ENCODE measurements at places on chromosomes 2 and 18.

DNA sequence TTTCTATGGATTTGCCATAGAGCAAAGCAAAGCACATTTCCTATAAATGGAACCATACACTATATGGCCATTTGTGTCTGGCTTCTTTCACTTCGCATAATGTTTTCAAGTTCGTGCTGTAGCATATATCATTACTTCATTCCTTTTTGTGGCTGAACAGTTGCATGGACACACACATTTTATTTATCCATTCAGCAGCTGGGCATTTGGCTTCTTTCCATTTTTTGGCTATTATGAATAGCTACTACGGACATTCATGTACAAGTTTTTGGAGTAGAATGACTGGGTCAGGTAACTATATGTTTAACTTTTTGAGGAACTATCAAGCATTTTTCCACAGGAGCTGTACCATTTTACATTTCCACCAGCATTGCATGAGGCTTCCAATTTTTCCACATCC lies 10.7 kb upstream of the SELENOI start:
- DNase-seq, result no peak

- no peak for DNase-seq
Observed at GRCh38 chr18:33116376-33116775, 324.1 kb downstream of the CCDC178 start.

DNA sequence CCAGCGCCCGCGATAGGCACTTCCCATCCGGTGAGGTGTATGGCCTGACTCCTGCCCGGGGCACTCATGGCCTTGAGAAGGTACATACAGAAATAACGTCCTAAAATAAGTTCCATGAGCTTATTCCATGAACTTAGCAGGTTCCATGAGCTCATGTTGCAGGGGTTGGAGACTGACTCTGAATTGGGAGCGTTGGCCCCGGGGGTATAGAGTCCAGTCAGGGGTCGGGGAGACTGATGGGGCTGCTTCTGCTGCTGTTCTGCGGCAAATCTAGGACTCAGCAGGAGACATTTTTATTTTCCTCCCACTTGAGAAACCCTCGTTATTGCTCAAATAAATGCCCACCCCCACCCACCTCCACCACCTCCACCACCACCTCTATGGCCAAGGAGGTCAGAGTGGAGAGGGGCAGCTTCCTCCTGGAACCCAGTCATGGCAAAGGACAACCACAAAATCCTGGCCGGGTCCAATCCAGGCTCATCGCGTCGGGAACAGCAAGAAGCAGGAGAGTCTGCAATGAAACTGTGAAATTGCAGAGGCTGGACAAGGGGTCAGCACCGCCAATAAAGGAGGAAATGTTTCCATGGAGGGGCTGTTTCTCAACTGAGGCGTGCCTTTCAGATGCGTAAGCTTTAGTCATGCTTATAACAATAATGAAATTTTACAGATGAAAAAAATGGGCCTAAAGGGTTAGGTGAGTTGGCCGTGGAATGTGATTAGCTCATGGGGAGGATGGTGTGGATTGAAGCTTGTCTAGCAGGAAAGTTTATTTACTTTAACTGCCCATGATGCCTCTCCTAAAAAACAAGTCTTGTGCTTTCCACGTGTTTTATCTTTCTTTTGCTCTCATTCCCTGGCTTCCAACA lies 136.6 kb upstream of the ALKAL2 start:
- DNase-seq, result no peak

DNA sequence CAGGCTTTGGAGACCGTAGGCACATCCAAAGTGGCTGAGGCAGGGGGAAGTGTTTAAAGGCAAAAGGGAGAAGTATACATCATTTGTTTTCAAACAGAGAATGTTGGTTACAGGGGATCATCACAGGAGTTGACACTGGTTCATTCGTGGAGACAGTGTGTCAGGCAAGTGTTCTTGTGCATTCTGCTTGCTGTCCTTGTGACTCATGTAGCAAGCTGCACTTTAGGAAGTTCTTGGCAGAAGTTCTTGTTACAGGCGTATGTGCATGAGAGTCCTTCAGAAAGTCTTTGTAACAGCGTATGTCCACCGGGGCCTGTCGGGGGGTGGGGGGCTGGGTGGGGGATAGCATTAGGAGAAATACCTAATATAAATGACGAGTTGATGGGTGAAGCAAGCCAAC lies 36.5 kb upstream of the B4GALT6 start:
- no peak for DNase-seq

GRCh38 chr2:141439524-141439923 lies 691.3 kb downstream of the LRP1B start:
- DNase-seq, result no peak

- DNase-seq, result no peak
Observed at GRCh38 chr18:2918761-2919550, 72.2 kb downstream of the EMILIN2 start.

DNA sequence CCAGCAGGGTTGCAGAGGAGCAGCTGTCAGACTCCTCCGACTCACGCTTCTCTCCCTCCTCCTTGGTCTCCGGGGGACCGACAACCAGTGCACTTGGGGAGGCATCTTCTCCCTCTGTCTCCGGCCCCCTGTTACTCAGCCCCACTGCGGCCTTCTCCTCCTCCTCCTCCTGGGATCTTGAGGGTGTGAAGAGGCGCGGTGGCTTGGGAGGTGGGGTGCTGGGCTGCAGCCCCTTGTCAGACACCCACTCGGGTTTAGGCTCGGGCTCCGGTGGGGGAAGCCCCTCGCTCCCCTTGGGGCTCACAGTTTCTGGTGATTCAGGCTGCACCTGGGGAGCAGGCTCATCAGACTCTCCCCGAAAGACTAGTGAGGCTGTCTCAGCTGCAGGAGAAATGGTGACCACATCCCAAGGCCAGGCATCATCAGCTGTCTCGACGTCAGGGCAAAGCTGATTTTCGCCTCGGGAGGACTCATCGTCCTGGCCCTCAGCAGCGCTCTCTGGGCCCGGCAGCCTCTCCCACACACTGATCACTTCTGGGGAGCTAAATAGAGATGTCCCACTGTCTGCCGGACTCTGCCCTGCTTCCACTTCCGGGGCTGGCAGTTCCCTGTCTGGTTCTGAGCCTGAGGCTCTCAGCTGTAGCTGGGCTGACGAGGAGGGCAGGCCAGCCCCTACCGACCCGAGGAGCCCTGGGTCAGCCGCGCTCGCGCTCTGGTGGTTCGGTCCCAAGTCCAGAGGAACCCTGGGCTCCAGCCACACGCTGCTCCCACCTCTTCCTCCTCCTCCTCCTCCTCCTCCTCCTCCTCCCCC lies 9.0 kb upstream of the SFXN5 start:
- no peak for DNase-seq

GRCh38 chr18:23912356-23912755 lies 102.2 kb upstream of the TTC39C start:
- no peak for DNase-seq

DNA sequence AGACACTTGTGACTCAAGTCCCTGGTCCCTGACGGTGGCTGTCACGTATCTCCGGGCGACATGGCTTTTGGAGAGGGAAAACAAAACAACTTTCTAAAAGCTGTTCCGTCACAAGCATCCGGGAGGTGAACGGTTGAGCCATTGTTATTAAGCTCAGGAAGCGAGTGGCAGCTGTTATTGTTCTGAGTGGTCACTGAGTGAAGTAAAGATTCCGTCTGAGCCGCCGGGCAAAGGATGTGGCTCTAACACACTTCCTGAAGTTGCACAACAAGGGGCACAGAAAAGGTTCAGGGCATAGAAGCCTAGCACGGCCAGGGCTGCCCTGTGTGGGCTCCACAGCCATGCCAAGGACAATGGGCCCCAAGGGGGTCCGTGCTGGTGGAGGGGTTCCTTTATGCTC lies 24.3 kb downstream of the INPP5D start:
- no peak for DNase-seq

- no peak for DNase-seq
Observed at GRCh38 chr2:29576231-29576630, 345.2 kb downstream of the ALK start.

- DNase-seq, result no peak
Observed at GRCh38 chr18:55997151-55997561, 409.2 kb upstream of the TCF4 start.

DNA sequence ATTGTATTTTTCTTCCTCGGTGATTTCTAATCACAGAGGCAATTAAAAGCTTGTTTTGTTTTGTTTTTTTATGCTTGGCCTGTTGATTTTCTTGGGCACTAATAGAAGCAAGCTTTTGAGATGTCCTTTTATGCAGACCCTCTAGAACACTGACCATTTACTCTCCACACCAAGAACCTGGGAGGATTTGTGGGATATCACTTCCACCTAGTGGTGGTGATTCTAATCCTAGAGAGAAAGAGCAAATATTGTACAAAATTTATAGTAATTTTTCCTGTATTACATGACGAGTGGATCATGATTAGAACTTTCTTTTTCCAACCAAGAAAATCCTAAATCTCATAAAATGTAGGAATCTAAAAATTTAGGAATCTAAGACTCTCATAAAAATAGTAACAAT lies 23.4 kb downstream of the NEMP2 start:
- no peak for DNase-seq

- DNase-seq, result no peak
Observed at GRCh38 chr2:73925033-73925704, 1.5 kb upstream of the DGUOK start.

DNA sequence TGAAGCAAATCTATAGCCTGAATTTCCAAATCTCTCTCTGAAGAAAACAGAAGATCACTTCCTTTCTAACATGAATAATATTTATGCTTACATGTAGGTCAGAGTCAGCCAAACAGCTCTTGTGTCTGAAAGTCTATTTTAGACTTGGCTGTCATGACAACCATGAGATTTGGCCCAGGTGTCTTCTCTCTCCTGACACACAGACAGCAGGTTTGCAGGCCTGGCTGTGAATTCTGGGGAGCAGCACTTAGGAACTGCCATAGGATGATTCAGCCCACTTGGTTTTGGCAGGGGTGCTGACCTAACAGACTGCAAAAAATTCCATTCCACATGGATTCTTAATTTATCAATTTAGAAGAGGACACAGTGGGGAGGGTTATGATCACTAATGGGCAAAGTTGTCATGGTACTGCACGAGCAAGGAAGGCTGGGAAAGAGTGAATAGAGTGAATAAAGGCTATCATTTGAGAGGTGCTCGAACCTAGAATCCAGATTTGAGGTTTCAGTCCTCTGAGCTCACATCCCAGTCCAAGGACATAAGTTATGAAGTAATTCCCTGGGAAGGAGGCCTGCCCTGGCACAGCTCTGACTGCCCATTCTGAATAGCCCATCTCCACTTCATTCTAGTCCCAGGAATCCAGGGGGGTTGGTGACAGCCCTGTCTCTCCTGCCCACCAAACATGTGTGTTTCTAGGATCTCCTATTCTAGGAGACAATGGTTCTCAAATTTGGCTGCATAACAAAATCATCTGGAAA lies 453.9 kb upstream of the TRIB2 start:
- no peak for DNase-seq

GRCh38 chr2:20071397-20072383 lies 20.3 kb upstream of the LAPTM4A start:
- DNase-seq, result no peak

- DNase-seq, result no peak
Observed at GRCh38 chr2:7837237-7837760, 844.6 kb upstream of the ID2 start.

- DNase-seq, result no peak
Observed at GRCh38 chr2:218145124-218145523, 19.3 kb downstream of the CXCR2 start.
